ENCODE measurements at places on chromosomes 12 and 14.

- DNase-seq = no peak
These were observed 89.0 kb upstream of the SFSWAP start for GRCh38 chr12:131621701-131622421.

DNA sequence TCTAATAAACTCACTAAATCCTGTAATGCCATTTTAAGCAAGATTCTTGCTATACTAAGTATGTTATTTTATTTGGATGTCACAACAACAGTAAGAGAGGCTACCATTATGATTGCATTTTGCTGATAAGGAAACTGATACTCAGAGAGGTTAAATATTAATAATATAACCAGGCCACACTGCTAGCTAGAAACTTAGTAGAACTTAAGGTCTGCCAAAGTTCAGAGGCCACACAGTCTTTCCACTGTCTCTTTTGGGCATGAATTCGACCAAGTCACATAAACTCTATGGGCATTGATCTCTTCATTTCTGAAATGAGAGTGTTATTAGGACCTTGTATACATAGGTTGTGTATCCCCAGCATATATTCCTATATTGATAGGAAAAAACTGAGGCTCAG is 147.9 kb downstream of the SYNE2 start:
- DNase-seq = no peak

DNA sequence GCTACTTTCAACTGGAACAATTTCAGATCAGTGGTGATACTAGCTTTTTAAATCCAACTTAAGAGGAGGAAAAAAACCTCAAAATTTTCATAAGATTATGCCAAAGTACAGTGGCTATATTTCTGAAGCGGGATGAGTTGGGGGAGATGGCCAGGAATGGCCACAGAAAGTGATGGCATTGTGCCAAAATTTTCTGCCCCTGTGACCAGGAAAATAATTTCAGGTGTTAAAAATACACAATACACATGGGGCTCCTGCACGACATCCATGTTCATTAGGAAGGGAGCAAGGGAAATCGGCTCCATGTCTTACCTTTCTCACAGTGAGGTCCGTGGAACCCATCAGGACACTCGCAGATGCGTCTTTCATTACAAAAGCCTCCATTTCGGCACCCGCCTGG is 53.7 kb downstream of the WIF1 start:
- DNase-seq = no peak

DNA sequence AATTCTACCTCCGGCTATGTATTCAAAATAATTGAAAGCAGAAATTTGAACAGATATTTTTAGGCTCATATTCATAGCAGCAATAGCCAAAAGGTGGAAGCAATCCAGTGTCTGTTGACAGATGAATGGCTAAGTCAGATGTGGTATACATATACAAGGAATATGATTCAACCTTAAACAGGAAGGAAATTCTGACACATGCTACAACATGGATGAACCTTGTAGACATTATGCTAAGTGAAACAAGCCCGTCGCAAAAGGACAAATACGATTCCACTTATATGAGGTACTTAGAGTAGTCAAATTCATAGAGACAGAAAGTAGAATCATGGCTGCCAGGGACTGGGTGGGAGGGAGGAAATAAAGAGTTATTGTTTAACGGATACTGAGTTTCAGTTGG is 331.6 kb downstream of the PCNX1 start:
- no peak for DNase-seq

DNA sequence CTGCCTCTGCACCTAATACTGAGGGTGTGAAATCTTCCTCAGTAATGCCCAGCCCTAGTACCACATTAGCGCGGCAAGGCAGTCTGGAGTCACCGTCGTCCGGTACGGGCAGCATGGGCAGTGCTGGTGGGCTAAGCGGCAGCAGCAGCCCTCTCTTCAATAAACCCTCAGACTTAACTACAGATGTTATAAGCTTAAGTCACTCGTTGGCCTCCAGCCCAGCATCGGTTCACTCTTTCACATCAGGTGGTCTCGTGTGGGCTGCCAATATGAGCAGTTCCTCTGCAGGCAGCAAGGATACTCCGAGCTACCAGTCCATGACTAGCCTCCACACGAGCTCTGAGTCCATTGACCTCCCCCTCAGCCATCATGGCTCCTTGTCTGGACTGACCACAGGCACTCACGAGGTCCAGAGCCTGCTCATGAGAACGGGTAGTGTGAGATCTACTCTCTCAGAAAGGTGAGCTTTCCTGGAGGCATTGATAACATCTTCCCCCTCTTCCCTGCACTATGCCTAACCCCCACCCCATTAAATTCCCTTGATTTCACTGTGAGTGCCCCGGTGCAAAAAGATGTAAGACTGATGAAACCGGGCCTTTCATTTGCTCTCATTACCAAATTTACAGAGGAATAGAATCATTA is 291.4 kb downstream of the NAV3 start:
- DNase-seq = no peak

GRCh38 chr12:116687888-116688287 is 50.0 kb downstream of the SPRING1 start:
- no peak for DNase-seq

- no peak for DNase-seq
These were observed 38.5 kb upstream of the MDM1 start for GRCh38 chr12:68370667-68371066.

- no peak for DNase-seq
These were observed 158.9 kb upstream of the EEA1 start for GRCh38 chr12:93087840-93088610.

DNA sequence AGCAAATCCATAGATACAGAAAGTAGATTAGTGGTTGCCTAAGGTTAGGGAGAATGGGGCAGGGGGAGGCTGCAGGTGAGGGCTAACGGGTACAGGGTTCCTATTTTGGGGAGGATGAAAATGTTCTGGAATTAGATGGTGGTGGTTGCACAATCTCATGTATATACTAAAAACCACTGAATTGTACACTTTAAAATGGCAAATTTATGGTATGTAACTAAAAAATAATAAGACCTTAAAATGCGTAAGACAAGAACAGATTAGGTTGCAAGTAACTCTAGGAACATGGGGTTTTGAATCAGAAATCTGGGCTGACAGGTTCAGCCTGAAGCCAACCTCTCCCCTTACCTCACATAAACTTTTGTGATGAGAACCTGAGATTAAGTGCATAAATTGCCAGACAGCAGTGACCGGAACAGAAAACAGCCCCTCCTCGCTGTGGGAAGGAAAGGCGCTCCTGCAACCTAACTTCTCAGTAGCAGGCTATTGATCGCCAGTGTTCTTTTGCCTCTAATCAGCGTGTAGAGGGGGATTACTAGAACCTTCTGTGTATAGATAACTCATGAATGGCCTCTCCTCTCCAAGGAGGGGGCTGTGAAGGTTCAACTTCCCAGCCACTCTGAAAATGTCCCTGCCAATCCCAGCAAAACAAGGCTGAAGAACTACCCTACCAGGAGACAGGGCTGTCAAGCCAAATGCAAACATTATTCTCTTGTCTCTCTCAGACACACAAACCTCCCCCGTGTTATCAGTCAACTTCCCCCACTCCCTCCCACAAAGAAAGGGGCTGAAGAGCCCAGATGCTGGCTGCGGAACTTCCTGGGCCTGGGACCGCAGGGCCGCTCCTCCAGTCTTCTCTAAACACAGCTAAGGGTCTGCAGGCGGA is 1.9 kb downstream of the SSH1 start:
- no peak for DNase-seq

DNA sequence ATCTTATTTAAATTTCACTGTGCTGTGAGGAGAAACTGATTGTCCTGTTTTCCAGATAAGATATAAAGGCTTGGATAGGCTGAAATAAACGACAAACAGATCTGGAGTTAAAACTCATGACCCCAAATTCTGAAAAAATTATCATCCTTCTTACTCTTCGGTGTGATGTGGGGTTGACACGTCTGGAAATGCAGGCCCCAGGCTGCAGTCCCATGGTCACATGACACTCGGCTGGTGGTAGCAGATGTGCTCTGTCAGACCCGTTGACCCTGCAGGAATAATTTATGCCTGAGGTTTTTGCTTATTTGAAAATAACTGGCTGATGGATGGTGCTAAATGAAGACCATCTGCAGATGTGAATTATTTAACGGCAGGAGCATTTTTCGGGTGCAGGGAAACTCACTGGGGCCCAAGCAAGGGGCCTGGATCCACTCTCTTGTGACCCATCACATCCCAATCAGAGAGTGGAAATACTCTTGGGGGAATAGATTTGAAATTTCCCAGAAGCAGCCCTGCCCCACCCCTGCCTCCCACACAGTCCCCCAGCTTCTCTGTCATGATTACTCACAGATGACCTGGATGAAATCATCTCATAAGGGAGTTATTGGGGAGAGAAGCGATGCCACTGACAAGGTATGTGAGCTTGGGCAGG is 47.7 kb upstream of the CMKLR1 start:
- no peak for DNase-seq

DNA sequence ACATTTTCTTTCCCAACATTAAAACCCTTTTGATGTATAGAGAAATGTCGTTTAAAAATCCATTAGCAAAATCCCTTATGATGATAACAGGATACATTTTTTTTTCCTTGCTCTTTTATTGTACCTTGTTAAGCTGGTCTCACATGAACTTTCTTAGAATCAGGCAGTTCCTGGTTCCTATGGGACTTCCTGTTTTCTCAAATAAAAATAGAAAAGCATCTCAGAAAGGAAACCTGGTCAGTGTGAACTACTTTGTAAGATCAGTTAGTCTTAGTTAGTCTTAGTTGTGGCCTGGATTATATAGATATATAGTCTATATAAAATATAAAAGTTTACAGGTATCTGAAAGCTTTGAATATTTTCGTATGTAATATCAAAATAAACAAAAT is 40.3 kb downstream of the LEMD3 start:
- DNase-seq = no peak

DNA sequence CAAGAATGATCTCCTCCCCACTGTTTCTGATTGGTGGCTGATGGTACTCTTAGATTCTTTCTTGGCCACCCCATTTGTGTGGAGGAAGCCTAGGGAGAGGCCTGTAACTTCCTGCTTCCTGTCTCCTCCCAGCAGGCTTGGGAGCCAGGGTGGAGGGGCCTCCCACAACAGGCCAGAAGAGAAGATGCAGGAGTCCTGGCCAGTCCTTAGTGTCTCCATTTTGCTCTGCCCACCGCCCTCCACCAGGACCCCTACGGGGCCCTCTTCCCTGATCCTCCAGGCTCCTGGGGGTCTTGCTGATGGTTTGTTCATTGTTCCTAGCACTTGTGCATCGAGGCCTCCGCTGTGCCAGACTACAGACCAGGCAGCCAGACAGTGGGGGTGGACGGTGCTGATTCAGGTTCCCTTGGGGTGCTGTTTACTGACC is 6.8 kb downstream of the TSPAN9 start:
- no peak for DNase-seq

- no peak for DNase-seq
These were observed 298.1 kb upstream of the RTL1 start for GRCh38 chr14:101201535-101202151.

DNA sequence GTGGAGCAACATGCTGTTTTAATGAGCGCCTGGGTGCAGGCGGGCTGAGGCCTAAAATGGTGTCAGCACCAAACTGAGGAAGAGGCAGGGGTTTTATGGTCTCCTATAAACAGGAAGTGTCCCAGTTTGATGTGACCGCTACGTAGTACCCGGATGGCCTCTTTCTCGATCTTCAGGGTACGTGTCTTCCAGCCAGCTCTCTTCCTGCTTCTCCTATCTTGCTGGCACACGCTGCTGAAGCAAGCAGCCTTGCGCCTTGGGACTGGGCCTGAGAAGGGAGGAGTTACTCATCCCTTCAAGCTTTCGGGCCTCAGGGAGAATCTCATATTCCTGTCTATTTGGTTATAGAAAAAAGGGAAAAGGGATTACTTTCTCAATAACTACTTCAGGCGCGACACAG is 28.2 kb upstream of the RNASE1 start:
- no peak for DNase-seq

DNA sequence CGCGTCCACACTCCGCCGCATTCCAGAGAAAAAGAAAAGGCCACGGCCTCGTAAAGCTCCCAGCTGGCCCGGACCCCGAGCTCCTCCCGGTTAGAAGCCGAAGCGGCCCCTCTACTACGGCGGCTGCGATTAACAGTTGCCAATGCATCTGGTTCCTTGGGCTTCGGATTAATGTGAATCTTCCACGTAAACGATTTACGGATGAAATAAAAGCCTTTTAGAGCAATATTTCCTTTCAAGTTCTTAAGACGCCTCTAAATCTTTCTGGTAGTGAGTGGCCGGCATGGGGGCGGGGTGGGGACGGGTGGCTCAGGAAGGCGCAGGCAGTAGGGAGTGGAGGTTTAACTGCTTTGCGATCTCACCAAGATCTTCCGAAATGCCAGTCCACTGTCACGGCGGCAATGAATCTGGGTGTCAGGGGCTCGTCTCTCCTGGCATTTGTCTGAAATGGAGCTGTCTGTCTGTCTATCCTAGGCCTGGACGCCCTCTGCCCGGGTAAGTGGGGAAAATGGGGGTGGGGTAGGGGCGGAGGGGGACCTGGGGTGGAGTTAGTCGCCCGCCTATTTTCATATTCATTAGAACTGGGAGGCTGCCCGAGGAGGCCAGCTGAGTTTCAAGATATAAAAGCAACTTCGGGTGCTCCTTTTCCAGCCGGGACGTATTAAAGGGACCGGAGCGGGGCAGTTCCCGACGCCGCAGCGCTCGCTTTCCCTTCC is 413 bp upstream of the ALX1 start:
- DNase-seq = no peak

DNA sequence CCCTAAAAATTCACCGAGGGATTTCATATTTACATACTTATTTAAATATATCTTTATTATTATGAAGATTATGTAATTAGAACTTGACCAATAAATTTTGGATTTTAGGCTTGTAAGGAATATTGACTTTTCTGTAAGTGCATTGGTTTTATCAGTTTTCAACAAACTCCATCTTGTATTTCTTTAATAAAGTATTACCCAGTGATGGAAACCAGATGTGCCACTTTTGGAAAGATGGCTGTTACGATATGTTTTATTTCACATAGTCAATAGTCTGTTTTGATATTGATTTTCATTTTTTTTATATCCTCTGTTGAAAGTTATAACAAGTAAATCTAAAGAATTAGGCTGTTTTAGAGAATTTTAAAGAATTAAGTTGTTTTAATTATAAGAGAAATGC is 1.8 kb downstream of the MON2 start:
- DNase-seq = no peak

GRCh38 chr12:30582943-30583342 is 112.7 kb downstream of the IPO8 start:
- DNase-seq = no peak

DNA sequence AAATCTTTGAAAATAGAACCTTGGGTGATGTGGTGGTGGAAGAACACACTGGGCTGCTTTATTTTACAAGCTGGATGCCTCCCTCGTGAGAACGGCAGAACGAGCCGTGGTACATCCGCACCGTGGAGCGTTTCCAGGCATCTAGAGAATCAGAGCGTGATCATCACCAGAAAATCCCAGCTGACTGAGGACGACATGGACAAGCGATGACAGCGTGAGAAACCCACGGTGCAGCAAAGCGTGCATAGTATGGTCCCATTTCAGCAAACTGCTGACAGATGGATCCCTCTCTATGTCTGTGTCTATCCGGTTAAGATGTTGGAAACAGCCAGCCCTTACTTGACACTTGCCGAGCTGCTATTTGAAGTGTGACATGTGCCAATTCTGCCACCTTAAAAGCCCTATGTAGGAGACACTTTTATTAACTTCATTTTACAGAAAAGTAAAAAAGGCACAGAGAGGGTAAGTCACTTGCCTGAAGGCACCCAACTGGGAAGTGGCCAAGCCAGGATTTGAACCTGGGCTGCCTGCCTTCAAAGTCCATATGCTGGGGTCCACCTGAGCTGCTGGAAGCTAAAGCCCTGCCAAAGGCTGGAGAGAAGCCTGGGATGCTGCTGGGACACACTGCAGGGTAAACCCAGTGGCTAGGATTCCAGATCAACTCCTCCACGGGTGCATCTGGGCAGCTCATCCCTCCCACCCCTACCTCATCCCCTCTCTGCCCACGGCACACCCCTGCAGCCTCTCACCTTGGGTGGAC is 14.9 kb downstream of the SCARB1 start:
- no peak for DNase-seq

- no peak for DNase-seq
These were observed 1151.7 kb downstream of the VRK1 start for GRCh38 chr14:97948841-97949240.
